Dermis blood vessel endothelial cell (primary cell): ENCODE measurements at places on chromosomes 2 and 18. TPM values are rescaled to one million over a fixed set of nuclear protein-coding genes. Genes with fewer than 3 reads are reported as not detected.

DNA sequence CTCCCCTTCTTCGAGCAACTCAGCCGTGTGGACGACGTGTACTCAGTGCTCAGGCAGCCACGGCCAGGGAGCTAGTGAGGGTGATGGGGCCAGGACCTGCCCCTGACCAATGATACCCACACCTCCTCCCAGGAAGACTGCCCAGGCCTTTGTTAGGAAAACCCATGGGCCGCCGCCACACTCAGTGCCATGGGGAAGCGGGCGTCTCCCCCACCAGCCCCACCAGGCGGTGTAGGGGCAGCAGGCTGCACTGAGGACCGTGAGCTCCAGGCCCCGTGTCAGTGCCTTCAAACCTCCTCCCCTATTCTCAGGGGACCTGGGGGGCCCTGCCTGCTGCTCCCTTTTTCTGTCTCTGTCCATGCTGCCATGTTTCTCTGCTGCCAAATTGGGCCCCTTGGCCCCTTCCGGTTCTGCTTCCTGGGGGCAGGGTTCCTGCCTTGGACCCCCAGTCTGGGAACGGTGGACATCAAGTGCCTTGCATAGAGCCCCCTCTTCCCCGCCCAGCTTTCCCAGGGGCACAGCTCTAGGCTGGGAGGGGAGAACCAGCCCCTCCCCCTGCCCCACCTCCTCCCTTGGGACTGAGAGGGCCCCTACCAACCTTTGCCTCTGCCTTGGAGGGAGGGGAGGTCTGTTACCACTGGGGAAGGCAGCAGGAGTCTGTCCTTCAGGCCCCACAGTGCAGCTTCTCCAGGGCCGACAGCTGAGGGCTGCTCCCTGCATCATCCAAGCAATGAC, 4.8 kb downstream of the CTDSP1 start:
- no peak for DNase-seq

DNA sequence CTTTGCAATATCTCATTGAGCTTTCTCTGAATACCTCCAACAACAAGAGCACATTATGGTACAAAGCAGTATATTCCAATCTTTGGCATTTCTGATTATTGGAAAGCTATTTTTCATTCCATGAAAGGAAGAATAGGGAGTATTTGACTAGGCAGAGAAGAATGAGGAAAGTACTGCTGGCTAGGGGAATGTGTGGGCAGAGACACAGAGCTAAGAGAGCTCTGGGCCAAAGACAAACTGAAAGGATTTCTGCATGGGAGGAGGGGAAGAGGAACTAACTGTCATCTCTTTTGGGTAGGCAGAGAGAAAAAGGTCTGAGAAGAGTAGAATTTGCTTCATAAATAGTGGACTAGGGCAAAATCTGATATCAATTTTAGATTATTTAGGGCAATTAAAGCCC, 150.8 kb downstream of the CCDC85A start:
- no peak for DNase-seq

DNA sequence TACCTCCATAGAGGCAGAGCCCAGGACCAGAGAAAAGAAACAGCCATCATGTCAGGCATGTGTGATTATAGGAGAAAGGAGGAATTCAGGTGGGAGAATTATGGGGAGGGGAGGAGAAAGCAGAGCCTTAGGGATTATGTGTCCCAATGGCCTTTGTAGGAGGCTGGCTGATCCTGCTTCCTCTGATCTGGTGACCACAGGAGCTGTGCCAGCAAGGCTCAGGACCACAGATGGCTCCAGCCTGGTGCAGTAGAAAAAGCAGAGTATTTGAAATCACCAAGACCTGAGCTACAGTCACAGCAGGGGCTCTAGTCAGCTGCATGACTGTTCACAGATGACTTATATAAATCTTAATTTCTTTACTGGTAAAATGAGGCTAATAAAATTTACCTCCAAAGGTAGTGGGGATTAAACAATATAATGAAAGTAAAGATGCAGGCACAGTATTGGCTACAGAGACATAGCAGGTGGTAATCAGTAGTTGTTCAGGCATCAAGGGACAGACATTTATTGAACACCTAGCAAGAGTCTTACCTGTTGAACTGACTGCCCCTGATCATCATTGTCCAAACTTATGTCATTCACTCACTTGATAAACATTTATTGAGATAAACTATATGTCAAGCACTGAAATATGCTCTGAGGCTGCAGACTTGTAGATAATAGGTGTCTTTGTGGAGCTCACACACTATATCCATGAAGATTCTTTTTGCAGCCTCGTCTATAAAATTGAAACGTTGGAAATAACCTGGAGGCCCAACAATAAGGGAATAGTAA, 121.3 kb downstream of the MYCN start:
- DNase-seq: no peak

DNA sequence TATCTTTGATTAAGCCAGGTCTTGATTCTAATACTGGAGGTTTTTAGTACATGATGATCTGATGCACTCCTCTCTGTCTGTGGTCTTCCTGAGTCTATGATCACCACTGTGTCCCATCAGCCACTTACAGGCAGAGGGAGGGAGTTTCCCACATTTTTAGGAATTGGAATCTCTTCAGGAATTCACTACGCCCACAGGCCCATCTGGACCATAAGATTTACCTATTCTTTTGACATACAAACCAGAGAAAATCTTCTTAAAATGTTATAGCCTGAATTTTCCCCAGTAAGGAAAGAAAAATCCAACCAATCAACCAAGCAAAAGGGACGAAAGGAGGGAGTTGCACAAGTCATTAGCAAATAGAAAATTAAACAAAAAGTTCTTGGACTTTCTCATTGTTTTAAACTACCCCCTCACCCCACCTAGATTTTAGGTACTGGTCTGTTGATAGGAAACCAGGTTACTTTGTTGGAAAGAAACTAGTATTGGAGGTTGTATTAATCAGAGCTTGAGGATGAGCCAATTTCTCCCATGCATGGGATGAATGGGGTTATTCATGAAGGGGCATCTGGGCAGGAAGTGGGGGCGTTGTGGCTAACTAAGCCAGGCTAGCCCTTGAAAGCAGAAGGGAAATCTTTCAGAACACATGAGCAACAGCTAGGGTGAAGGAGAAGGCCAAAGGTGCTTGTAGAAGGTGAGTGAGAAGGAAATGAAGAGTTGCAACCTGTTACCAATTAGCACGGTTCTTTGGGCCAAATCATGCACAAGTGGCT, 328.2 kb upstream of the MEX3C start:
- no peak for DNase-seq

DNA sequence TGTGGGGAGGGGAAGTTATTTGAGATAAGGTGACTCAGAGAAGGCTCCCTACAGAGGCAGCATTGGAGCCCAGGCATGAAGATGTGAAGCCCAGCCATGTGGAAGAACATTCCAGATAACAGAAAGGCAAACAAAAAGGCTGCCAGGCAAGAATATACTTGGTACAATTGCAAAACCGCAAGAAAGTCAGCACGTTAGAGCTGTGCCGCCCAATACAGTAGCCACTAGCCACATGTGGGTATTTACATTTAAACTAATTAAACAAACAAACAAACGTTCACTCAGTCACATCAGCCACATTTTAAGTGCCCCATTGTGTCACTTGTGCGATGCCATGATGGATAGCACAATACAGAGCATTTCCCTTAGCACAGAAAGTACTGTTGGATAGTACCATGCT, 179.6 kb downstream of the SATB2 start:
- no peak for DNase-seq

DNA sequence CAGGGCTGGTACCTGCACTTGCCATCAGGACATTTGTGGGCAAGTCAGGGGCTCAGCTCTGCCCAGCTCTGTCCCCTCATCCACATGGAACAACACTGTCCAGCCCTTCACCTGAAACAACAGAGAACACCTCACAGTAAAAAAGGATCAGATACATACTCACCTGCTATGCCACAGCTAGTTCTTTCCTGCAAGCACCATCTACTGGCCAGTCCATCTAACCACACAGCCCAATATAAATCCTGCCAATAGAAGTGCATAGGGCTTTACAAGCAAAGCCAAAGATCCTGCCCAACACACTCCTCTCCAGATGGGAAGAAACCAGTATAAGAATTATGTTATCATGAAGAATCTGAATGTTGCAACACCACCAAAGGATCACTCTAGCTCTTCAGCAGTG, 52.2 kb upstream of the GALNT13 start:
- no peak for DNase-seq

DNA sequence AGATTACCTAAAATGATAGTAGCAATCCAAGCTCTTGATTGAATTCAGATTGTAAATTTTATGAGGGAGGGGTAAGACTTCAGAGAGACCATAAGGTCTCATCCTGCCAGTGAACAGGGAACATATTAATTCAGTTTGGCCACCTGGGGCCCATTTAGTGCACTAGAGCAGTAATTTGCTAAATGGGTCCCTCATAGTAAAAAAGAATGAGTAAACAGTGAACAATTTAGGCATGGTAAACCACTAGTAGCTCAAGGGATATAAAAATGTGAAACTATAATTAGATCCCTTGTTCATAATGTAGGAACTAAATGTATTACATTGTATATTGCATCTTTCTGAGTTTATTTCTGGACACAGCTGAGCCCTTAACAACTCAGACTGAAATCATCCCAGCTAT, 4.9 kb upstream of the PHLPP1 start:
- DNase-seq: no peak

DNA sequence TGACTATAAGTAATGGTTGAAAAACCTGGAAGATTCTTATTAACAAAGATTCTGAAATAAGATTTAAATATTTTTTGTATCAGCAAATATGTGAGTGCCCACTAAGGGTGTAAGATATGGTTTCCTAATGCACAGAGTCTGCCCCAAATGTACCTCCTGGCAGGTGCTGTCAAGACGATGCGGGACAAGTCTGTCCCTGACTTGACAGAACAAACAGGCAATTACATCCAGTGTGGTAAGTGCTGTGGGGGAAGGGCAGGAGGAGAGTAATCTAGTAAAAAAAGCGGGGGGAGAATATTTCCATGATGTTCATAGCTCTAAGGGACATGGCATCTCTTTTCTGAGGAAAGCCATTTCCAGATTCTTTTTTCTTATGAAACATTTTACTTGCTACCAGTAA, 127.5 kb downstream of the COL4A4 start:
- DNase-seq: no peak

GRCh38 chr2:285531-285930, 2.4 kb downstream of the ALKAL2 start:
- DNase-seq: no peak

DNA sequence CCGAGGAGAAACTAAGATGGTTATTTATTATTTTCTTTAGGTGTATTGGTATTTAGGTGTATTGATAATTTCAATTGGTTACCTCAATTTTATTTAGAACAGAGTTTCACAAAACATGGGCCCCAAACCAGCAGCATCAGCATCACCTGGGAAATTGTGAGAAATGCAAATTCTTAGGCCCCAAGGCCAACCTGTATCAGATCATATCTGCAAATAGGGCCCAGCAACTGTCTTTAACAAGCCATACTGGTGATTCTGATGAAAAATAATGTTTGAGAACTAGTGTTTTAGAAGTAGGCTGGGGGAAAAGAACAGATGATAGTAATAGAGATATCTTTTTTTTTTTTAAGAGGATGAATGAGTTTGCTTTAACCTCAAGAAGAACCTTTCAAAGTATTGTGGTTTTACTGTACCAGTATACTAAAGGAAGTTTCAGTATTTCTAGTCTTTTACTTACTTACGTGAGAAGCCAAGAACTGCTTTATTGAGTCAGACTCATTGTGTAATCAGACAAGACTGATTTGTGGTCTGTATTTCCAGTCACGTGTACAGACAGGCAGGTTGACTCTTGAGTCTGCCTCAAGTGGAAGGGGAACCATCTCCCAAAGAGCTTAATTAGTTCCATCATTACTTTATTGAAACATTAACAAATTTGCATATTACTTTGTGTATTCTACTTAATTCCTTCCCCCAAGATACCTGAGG, 60.4 kb upstream of the GAREM1 start:
- DNase-seq: no peak

DNA sequence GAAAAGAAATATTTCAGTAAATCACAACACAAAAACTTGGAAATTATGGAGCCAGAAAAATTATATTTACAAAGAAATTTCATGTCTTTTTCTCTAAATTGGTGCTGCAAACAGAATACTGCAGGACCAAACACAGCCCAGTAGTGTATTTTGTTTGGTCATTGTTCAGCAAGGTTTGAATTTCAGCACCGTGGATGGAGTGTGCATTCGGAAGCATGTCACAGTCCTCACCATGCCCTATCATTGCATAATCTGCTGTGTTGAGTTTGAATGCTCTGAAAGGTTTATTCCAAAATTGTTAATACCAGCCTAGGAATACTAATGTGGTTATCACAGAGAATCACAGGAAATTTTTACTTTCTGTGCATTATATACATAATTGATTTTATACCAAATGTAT, 296.7 kb downstream of the METTL4 start:
- DNase-seq: no peak

DNA sequence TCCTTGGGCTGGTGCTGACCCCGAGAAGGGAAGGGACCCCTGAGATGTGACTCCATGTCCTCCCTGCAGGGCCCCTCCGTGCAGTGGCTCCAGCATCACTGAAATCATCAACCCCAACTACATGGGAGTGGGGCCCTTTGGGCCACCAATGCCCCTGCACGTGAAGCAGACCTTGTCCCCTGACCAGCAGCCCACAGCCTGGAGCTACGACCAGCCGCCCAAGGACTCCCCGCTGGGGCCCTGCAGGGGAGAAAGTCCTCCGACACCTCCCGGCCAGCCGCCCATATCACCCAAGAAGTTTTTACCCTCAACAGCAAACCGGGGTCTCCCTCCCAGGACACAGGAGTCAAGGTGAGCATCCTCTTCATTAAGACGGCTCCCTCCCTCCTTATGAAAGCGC, 53.4 kb upstream of the ATG16L1 start:
- no peak for DNase-seq

DNA sequence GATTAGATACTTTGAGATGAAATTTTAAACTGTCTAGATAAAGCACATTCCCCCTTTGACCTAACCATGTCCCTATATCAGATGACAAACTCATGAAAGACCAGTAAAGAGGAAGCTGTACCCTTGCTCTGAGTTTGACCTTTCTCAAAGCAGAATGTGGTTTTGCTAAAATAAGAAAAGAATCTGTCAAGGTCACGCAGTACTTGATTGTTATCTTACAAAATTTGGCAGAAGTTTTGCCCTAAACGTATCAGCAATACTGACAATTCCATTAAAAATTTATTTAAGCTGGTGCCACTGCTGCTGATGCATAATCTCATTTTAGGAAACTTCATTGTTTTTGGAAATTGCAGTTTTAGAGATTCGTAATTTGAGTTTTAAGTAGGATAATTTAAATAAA, 31.2 kb upstream of the GALM start:
- DNase-seq: no peak

Gene ASPRV1
- 0.14 and 0.34 TPM in 2 replicates for total RNA-seq

Gene CAPN13
- total RNA-seq: not detected in 2 replicates

Gene TTC32
- total RNA-seq: 8.1 and 9.4 TPM in 2 replicates

Gene CDKL4
- total RNA-seq: 0.51 and 0.98 TPM in 2 replicates

Gene NPPC
- total RNA-seq: 0.17 TPM in 1 of 2 replicates, not detected in the other
